ENCODE measurements at places on chromosomes 3 and 15.

DNA sequence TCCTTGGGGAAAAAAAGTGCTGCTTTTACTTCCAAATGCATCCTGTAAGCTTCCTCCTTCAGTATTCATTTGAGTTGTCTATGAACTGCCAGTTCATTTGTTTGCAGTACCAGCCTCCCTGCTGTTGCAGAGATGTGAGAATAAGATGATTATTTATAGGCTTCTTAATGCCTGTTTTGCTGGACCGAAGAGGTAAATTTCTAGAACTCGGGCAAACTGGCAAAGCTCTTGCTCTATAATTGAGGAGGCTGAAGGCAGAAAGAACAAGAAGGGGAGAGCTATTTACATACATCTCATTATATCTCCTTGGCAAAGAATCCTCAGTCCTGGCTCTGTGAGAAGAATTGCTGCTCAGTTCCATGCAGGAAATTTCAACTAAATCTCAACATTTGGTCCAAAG, 790.4 kb downstream of the GRM7 start:
- DNase-seq = no peak

DNA sequence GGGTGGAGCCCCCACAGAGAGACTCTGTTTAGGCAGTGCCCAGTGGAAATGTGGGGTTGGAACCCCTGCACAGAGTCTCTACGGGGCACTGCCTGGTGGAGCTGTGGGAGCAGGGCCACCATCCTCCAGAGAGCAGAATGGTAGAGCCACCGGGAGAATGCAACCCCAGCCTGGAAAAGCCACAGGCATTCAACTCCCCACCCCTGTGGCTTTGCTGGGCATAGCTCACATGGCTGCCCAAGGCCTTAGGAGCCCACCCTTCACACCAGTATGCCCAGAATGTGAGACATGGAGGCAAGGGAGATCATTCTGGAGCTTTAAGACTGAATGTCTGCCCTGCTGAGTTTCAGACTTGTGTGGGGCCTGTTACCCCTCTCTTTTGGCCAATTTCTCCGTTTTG, 19.0 kb upstream of the CHCHD6 start:
- no peak for DNase-seq

DNA sequence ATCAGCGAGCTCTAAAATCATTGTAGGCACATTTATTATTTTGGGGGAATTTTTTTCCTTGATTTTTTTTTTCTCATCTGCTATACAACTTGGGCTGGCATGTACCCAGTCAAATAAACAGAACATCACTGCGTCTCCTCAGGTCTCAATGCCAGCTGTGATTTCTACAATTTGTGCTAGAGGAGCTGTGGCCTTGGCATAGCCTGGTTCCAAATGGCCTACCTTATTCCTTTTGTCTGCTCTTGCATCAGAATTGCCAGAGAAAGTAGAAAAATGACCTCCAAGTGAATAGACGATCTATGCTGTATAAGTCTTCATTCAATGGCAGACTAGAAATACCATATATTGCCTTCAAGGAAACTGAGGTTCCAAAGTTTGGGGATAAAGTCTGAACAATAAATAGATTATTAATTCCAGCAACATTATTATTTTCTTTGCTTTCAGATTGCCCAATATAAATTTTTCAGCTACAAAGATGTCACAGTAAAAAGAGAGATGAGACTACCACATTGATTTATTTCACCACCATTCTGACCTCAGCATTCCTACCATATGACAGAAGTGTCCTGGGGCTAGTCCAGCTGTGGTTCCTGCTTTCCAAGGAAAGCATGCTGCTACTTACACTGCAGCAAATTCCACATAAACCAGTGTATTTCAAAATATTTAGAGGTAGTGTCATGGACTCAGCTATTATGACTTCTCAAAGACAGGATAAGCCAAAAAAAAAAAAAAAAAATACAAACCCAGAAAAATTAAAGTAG, 493.9 kb upstream of the ZNF385D start:
- DNase-seq = peak; percentile 72

- DNase-seq = peak; percentile 56
Observed at GRCh38 chr3:171460725-171461524, 720 bp upstream of the TNIK start.

GRCh38 chr3:71056327-71056726, 527.2 kb downstream of the FOXP1 start:
- DNase-seq = no peak

DNA sequence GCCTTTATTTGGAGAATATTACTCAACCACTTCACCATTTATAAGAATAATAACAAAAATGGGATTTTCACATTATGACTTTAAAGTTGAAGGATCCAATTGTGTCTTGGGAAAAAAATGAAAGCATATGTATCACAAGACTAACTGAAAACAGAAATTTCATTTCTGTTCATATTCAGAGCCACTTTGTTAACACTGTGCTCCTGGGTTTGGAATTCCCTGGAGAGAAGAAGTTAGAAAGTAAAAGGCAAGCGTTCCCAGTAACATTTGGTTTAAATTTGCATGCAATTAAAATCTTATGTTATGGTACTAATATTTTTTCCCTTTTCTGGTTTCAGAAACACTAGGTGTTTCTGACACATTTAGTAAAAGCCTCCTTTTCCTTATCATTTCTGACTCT, 230.8 kb downstream of the RBMS3 start:
- DNase-seq = no peak

DNA sequence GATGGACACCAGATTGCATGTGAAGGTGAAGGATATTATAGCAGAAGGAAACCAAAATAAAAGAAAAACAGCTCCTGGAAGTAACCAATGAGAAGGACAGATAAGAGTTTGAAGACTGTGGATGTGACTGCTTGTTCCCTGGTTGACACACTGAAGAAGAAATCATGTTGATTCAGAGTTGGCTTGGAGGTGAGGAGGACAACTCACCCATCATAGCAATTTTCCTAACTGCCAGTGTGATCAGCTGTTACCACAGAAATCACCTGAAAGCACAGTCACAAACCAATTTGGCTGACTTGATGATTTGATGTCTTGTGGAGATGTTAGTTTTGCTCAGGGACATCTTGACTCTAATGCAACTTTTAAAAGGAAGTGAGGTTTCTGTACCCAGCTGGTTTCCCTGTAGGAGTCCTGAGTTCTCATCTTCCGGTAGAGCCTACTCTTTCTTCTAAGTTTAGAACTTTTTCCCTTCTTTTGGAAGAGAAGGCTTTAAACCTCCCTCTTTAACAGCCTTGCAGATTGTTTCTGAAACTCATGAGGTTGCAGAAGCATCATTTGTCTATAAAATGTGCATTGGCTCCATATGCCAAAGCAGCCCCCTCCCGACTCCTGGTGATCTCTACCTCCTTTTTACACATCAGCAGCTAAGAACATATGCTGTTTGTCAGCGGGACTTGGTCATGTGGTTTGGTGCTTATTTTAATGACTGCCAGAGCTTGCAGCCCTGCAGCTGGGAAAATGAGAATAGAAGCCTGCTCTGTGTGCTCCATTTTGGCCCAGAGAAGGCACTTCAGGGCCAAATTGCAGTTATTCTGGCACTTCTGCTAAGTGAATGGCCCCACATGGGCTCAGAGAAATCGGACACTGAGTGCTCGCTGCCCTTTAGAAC, 10.3 kb downstream of the ATG7 start:
- DNase-seq = peak; percentile 79

DNA sequence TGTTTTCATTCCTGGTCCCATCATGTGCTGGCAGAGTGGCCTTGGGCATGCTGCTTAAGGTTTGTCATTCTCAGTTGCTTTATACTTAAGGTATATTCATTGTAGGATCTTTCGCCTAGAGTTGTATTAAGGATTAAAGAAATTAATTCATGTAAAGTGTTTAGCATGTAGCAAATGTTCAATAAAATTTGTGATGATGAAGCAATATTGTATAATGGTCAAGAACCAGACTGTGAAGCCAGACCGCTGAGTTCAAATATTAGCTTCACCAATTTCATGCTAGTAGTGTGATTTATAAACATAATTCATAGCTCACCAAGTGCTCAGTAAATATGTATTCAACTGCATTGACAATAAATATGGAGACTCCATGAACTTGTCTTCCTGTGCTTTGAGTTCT, 178.5 kb downstream of the BBX start:
- no peak for DNase-seq

GRCh38 chr3:62135741-62136140, 237.6 kb downstream of the FEZF2 start:
- DNase-seq = peak; percentile 51

DNA sequence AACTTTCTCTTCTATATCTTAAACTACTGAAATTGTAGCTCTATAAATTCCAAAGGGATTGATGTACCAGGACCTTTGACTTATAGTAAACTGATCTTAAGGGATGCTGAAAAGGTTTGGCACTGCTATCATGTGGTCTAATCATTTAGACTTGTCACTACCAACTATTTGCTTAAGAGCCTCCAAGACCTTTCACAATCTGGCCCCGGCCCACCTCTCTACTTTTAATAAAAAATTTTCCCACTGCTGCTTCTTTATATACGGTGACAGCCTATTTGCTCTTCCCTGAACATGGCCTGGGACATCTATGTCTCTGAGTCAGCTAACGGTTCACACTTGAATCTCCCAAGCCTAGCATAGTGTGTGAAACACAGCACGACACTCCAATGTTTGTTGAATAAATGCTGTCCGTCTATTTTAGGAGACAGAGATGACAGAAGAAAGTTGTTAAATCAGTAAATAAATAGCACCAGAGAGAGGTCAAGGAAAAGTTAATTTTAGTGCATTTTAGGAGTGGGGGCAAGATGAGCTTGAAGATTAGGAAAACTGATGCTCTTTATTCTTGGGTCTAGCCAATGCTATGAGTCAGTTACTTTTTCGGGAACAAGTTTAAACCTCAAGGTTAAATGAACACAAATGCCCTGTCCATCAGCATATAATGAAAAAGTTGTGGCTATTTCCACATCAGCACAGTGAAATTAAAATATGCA, 212.9 kb downstream of the TIGIT start:
- DNase-seq = no peak

DNA sequence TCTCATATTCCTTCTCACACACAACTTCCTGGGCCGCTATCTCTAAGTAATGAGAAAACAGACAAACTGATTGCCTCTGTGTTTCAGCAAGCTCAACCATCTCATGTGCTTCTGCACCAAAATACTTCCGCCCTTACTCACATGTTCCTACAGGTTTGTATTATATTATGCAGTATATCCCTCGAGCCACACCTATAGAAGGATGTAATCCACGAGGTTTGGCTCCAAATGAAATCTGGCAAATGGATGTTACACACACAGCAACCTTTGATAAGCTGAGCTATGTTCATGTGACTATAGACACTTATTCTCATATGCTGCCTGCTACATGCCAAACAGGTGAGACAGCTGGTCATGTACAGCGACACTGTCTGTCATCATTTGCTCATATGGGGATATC, 22.6 kb downstream of the CCRL2 start:
- DNase-seq = no peak

DNA sequence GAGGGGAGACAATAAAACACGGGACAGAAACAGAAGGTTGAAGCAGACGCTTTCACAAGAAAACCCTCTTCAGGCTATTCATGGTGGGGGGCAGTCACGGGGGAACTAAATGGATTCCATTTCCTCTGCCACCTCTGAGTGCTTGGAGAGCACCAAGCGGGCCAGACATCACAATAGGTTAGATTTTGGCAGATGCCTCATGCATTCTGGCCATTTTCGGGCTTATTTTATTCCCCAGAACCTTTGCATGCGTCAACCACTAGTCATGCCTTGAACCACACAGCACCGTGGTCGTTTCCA, 82.2 kb downstream of the RORA start:
- no peak for DNase-seq
